Fibroblast of upper back skin (primary cell): ENCODE measurements at places on chromosomes 12 and 14.

- DNase-seq, result no peak
Observed at GRCh38 chr14:70700955-70701585, 59.4 kb downstream of the TTC9 start.

DNA sequence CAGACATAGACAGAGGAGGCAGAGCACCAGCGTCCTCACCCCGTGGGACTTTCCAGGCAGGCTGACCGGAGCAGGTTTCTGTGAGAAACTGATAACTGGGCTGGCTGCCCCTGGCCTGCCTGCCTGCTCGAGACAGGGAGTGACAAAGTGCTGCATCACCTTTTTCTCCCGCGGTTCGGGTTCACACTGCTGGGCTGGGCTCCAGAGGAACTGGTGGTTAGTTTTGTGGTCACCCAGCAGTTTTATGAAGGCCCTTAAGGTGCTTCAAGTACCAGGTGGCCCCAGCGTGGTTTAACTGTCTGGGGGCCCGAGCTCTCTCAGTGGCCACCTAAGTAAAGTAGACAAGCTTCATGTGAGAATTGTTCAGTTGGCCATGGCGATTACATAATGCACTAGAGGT is 1073.6 kb downstream of the BCL11B start:
- DNase-seq, result no peak

GRCh38 chr12:13764748-13765147 is 216.7 kb downstream of the GRIN2B start:
- no peak for DNase-seq

- DNase-seq, result no peak
Observed at GRCh38 chr12:3835914-3836313, 37.3 kb downstream of the PARP11 start.

DNA sequence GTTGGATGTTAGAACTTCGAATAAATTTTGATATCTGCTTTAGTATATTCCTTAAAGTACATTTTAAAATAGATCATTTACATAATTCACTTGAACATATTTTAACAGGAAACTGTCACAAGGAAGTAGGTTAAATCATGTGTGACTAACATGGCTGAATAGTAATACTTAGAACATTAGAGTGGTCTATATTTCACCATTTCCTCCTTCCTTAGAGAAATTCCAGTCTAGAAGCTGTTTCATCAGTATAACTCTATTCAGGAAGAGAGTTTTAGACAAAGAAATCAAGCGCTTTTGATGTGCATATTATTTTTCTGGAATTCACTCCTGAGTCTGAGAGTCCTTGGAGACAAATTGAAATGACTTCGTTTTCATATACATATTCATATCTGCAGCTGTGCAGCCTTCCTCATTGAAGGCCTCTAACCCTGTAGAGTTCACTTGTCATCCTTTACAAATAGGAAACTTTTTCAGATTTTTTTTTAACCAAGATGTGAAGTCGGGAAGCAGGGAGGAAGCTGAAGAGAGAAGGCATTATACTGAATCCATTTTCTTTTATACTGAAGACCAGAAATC is 28.4 kb downstream of the IRAK3 start:
- DNase-seq, result no peak

- peak; percentile 81 for DNase-seq
Observed at GRCh38 chr14:27427796-27428195, 830.0 kb upstream of the NOVA1 start.

GRCh38 chr12:88836156-88836555 is 255.9 kb upstream of the KITLG start:
- DNase-seq, result peak; percentile 53

DNA sequence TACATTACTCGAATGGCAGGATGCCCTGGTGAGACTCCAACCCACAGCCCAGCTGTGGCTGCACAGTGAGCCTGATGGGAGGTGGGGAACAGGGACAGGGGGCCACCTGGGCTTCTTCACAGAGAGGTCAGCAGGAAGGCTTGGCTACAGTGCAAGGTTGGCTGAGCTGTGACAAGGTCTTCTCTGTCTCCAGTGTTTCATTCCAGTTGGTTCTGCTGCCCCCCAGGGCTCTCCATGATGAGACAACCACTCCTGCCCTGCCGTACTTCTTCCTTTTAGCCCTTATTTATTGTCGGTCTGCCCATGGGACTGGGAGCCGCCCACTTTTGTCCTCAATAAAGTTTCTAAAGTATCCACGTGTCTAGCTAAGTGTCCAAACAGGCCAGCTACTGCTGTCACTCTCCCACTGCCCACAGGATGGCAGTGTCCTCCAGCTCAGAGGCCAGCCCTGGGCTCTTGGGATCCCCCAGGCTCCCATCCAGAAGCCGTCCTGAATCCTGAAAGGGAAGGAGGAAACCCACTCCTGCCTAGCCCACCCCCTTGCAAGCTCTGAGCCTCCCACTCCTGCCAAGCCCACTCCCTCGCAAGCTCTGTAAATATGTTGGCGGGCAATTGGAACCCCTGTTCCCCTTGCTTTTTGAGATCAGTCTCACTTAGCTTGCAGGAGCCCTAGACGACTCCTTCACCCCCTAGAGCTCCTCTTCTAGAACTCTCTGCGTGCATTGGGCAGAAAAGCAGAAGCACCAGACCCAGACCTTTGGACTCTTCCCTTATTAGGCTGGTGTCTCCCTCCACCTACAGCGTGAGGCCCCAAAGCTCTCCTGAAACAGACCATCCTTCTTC is 5.4 kb downstream of the C1QL4 start:
- peak; percentile 71 for DNase-seq

- DNase-seq, result no peak
Observed at GRCh38 chr12:52221912-52222457, 11.1 kb upstream of the KRT7 start.

DNA sequence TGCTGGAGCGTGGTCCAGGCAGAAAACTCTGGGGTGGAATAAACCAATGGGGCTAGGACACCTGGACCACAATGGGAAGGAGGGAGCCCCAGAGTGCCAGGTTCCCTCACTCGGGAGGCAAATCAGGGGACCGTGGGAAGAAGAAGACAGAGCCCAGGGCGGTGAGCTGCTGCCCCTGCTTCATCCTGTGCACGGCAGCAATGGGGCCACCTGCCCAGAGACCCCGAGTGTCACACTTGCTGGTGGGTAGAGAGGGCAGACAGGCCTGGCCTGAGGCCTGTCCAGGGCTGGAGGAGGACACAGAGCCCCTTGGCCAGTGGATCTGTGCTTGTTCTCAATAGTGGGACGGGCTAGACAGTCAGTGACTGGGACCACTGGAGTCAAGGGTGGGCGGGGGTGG is 58.2 kb downstream of the DIO3 start:
- DNase-seq, result no peak
